ENCODE measurements at places on chromosomes 16 and 17.
A peak's percentile ranks its signal among the peaks of the same experiment; 100 is the strongest.

DNA sequence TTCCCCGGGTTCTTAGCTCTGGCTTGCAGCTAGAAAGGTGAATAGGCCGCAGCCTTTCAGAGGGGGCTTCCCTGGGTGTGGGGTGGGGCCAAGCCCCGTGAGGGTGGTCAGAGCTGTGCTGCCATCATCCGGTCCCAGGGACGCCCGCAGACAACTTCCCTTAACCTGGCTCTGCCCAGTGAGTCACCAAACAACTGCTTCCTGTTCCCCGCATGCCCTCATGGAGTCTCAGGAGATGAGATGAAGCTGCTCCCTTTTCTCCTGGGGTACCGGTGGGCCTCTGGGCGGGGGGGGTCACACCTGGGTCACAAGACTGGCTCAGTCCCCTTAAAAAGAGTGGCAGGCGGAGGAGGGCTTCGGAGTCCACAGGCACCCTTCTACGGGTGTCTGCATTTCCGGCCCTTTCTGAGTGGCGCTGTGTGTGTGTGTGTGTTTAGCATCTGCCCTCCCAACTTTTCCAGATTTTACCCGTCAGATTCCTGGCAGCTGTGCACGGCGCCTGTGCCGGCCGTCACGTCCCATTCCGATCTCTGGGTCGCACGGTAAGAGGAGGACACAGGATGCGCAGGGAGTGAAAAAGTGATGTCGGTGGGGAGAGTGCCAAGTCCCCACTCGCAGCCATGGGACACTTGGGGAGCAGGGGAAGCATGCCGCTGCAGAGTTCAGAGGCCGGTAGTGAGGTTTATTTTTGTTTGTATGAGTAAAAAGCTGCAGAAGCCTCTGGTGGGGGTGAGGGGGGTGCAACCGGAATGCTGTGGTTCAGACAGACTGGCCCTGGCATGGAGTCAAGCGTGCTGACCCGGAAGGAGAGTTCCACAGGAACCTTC, 16.8 kb downstream of the HIC1 start:
- DNase-seq, result no peak

- no peak for DNase-seq
Measured at GRCh38 chr16:78815713-78816112, 716.3 kb downstream of the WWOX start.

DNA sequence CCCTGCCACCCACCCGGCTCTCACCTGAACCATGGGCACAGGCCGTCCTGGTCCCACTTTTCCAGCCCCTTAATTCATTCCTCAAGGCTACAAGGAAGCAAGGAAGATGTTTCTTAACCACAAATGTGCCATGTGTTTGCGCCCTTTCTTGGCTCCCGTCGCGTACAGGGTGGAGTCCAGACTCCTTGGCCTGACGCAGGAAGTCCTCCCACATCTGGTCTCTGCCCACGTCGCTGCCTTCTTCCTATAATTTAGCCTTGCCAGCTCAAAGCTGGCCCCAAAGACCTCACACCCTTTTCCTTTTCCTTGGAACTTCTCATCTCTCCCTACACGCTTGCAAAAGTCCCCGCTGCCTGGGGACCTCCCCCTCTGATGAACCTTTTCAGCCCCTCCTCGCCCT, 38.8 kb upstream of the BHLHA9 start:
- DNase-seq, result no peak

- no peak for DNase-seq
Measured at GRCh38 chr16:81349608-81350305, 35.0 kb downstream of the GAN start.

GRCh38 chr16:73177729-73178295, 129.9 kb upstream of the ZFHX3 start:
- DNase-seq, result no peak

- no peak for DNase-seq
Measured at GRCh38 chr17:50426814-50427787, 1.1 kb downstream of the ACSF2 start.

DNA sequence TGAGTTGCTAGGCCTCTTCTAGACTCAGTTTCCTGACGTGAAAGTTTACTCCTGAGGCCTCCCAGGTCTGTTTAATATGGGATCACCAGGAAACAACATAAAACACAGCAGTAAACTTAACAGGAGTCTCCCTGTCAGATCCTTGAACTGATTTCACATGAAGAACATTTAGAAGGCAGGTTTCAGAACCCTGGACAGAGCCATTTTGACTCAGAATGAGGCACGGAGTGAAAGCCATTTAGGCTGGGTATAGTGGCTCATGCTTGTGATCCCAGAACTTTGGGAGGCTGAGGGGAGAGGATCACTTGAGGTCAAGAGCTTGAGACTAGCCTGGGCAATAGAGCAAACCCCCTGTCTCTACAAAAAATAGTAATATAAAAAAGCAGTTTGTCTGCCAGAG, 289.1 kb downstream of the CA10 start:
- no peak for DNase-seq

- no peak for DNase-seq
Measured at GRCh38 chr17:79042421-79043190, 18.6 kb downstream of the C1QTNF1 start.

- DNase-seq, result no peak
Measured at GRCh38 chr16:62738666-62739460, 702.6 kb upstream of the CDH8 start.

DNA sequence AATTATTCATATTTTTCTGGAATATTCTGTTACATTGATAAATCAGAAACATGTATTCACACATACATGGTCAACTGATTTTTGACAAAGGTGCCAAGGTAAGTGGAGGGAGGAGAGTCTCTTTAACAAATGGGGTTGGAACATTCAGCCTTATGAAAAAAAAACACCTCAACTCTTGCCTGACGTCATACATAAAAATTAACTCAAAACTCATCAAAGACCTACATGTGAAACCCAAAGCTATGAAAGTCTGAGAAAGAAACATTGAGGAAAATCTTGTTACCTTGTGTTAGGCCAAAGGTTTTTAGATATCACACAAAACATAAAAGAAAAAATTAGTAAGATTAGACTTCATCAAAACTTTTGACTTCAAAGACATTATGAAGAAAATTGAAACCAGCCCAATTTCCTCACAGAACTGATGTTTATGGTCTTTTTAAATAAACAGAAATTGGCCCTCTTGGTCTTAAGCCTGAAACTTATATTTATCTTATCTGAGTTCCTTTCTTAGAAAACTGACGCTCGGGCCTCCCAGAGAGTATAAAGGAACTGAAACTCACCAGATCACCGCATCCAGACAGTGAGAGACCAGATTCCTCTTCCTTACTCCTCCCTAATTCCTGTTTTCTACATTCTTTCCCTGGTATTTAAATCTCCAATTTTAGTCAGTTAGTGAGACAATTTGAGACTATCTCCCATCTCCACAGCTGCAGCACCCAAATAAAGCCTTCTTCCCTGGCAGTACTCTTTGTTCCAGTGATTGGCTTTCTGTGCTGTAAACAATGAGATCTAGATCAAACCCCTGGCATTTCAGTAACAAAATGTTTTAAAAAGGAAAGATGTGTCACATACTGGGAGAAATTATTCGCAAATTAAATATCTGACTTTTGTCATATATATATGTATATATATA, 4.0 kb downstream of the HYDIN start:
- no peak for DNase-seq

- peak; percentile 41 for DNase-seq
Measured at GRCh38 chr16:31696968-31697743, 169.5 kb downstream of the AHSP start.
